ENCODE measurements at places on chromosomes 7 and 10. TPM values are rescaled to one million over a fixed set of nuclear protein-coding genes. Genes with fewer than 3 reads are reported as not detected.

Gene NYAP1
- 0.64 TPM for total RNA-seq

Gene OR2A1
- under 0.01 TPM for total RNA-seq

Gene FIGNL1
- total RNA-seq, result 20.3 TPM

Gene FBXO24
- 0.43 TPM for total RNA-seq

Gene CUTC
- total RNA-seq, result 19.0 TPM

Gene TMEM236
- total RNA-seq, result under 0.01 TPM

Gene TMEM140
- 5.2 TPM for total RNA-seq

Gene HOGA1
- 0.86 TPM for total RNA-seq

Gene WDFY4
- total RNA-seq, result not detected

Gene EPDR1
- 11.0 TPM for total RNA-seq

Gene FANK1
- total RNA-seq, result 2.9 TPM

Gene GIGYF1
- total RNA-seq, result 15.5 TPM

Gene SVOPL
- total RNA-seq, result not detected

Gene HSPA12A
- 35.4 TPM for total RNA-seq

Gene IFIT5
- 36.7 TPM for total RNA-seq

Gene RELN
- 0.97 TPM for total RNA-seq

Gene TMEM229A
- total RNA-seq, result not detected

Gene FAM131B
- 1.3 TPM for total RNA-seq

Gene CNPY1
- not detected for total RNA-seq

Gene CALCR
- under 0.01 TPM for total RNA-seq

Gene TMEM248
- 123 TPM for total RNA-seq

Gene METTL2B
- total RNA-seq, result 36.7 TPM

Gene C10orf105
- total RNA-seq, result not detected

Gene WIPF3
- under 0.01 TPM for total RNA-seq

Gene ZP3
- 0.86 TPM for total RNA-seq

Gene NEUROG3
- not detected for total RNA-seq
